ENCODE measurements at places on chromosomes 5 and 9.

DNA sequence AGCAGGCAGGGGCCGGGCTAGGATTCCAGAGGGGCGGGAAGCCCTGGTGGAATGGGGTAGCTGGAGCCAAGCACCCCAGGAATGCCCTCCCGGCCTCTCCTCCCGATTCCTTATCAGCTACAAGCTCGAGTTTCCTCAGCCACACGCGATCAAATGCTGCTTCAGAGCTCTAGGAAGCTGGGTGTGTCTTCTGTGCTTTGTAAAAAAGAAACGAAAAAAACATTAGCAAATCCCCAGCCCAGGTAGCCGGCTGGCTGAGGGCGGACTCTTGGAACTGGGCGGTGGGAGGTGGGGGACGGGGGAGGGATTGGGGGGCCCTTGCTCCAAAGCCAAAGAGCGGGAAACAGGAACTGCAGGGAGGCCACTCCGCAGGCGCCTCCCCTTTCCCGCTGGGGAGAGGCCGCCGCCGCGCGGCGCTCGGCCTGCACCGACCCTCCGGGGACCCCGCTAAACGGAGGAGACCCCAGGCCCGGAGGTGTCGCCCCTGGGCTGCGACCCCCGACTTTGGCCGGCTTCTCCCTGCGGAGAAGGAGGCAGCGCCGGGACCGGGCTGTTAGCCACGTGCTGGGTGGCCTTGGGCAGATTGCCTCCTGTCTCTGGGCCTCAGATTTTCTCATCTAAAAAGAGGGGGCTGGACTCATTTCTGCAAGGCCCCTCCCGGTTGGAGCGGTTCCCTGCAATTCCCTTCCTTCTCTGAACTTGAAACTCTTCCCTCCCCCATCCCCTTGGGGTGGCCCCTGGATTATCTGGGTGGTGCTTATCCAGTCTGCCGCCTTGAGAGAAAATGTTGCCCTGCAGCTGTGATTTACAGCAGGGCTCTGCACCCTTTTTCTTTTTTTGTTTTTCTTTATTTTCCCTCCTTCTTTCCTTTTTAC lies 40.9 kb upstream of the FABP6 start:
- peak; percentile 26 for DNase-seq

DNA sequence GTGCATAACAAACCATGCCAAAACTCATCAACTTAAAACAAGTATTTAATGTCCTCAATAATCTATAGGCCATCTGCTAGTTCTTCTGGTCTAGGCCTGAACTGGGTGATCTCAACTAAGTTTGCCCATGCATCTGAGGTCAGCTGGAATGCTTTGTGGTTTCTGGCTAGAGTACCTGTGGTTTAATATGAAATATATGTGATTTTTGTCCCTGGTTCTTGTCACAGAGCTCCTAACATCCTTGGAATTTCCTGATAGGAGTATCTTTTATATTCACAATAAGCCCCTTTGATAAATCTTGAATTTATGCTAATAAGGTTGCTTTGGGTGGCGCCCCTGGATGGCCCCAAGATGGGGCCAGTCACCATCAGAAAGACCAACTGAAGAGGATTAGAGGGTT lies 535.9 kb downstream of the DNAH5 start:
- DNase-seq, result no peak

- DNase-seq, result no peak
Observed at GRCh38 chr9:121935739-121936138, 157.4 kb downstream of the TTLL11 start.

DNA sequence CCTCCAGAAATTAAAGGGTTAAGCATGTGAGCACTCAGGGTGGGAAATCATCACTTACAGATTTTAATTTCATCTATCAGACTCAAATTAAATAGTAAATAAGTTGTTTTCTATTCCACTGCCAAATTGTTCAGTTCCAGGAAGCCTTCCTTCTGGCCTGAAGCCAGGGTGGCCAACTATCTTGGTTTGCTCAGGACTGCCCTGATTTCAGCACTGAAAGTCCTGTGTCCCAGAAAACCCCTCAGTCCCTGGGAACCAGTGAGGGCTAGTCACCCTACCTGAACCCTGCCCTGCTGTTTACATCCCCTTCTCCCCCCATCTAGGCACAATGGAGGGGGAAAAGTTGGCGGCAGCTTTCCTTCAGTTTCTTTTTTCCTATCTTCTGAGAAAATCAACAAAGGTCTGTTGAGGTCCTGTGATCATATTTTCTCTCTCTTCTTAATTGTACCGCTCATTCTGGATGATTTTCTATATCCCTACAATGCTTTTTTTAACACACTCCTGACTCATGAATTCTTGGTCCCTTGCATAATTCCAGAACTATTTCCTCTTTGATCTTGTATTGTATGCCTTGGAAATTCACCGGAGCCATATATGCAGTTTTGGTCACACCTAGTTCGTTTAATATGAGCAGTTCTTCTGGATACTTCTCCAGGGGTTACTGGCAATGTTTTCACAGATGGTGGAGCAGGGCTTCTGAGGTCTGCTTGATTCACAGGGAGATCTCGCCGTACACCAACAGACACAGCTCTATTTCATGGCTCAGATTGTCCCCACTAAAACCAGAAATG lies 103.8 kb downstream of the MAP1B start:
- DNase-seq, result no peak

DNA sequence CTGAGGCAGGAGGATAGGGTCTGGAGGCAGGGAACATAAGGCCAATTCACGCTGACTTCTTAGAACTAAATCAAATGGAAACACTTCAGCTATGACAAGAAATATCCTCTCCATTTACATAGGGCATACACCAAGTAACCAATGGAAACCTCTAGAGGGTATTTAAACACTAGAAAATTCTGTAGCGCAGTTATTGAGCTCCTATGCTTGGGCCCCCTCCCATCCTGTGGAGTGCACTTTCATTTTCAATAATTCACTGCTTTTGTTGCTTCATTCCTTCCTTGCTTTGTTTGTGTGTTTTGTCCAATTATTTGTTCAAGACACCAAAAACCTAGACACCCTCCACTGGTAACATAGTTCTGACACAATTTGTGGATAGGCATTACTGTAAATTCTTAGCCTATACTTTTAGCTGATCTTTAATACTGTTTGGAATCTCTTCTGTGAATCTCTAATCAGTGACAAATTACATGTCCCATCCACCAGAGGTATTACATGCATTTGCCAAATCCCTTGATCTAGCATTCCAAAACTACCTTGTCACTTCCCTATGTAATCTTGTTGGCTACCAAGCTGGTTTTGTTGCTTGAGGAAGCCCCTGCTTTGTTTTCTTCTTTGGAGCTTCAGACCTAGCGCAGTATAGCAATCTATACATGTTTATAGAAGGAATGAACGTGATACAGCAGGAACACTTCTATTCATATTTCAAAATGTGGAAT lies 61.6 kb downstream of the ST8SIA4 start:
- DNase-seq, result no peak

- DNase-seq, result no peak
Observed at GRCh38 chr5:115507681-115508080, 36.9 kb downstream of the FEM1C start.

GRCh38 chr5:114447084-114447773 lies 85.4 kb downstream of the KCNN2 start:
- no peak for DNase-seq

- no peak for DNase-seq
Observed at GRCh38 chr5:175712681-175713085, 54.8 kb downstream of the HRH2 start.

DNA sequence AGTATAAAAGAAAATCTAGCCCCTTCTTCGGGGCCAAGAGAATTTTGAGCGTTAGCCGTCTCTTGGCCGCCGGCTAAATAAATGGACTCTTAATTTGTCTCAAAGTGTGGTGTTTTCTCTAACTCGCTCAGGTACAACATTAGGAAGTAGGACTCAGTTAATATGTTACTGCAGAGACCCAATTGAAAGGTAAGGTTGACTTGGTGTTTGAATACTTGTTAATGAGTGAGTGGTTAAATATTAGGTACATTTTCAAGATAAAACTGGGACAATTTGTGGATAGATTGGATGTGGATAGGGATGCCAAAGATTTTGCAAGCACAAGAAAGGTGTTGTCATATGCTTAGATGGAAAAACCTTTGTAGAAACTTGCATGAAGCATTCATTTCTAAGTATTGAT lies 1177.3 kb upstream of the CDH18 start:
- no peak for DNase-seq

DNA sequence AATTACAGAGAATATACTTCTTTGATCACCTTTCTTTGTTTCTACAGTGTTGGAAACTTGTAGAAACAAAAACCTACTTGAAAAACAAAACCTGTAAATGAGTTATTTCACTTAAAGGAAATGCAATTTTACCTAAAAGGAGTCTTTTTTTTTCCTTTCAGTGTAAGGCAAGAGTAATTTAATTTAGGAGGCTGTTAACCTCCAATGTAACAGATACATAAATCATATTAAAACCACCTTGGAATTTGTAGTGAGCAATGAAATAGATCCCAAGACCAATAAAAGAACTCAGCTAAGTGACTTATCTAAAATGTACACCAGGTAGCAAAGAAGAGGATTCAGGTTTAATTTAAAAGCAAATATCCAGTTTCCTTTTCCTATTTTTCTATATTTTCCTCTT lies 524.8 kb downstream of the CSNK1G3 start:
- no peak for DNase-seq

GRCh38 chr9:123350590-123351310 lies 5.2 kb upstream of the CRB2 start:
- no peak for DNase-seq

GRCh38 chr5:169641253-169641652 lies 4.2 kb downstream of the DOCK2 start:
- no peak for DNase-seq

DNA sequence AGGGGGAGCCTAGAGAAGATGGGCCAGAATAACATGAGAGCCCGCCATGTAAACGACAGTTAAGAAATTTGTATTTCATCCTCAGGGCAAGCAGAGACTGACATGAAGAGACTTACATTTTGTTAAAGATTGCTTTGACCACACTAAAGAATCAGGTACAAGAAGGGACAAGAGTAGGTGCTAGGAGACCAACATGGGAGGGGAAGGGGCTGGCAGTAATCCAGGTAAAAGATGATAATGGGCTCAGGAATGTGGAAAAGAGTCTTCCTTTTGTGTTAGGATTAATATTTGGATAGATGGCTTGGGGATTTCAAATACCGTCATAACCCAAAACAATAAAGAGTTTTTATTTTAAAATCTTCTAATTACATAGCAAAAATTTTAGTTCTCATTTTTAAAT lies 137.3 kb downstream of the ZNF462 start:
- DNase-seq, result no peak

GRCh38 chr5:168755548-168756093 lies 176.5 kb upstream of the PANK3 start:
- DNase-seq, result no peak

DNA sequence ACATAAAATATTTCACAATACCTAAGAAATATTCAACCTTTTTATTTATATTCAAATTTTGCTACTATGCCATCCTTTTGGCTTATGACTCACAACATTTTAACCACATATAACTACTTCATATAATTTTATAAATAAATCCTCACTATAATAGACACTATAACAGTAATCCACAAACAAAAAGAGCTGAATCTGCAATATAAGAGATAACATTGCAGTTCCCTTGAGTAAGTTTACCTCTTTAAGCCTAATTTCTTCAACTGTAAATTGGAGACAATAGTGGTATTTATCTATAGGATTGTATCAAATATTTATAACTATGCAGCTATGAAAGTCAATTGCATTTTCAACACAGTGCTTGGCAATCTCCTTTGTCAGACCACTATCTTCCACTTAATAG lies 1084.5 kb downstream of the NR2F1-AS1 start:
- DNase-seq, result no peak

GRCh38 chr9:95936579-95937075 lies 61.1 kb downstream of the ERCC6L2 start:
- no peak for DNase-seq

GRCh38 chr5:17056141-17056631 lies 120.1 kb upstream of the MYO10 start:
- DNase-seq, result no peak

DNA sequence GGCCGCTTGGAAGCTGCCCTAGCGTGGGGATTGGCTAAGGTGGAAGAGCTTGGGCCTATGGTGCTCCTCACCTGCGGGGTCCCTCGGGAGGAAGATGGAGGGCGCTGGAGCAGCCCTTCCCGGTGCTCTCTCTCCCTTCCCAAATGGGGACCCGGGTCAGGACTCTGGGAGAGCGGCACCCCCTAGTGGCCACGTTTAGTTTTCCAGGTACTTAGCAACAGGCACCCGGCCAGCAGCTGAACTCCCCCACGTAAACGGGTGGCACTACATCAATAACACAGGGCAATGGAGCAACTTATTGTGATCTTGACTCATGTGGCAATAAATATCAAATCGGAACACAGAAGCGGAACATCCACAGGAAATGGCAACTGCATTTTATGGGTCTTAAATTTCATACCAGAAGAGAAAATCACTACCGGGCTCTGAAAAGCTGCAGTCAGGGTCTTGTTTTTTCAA lies 316.6 kb downstream of the AGTPBP1 start:
- peak; percentile 26 for DNase-seq

DNA sequence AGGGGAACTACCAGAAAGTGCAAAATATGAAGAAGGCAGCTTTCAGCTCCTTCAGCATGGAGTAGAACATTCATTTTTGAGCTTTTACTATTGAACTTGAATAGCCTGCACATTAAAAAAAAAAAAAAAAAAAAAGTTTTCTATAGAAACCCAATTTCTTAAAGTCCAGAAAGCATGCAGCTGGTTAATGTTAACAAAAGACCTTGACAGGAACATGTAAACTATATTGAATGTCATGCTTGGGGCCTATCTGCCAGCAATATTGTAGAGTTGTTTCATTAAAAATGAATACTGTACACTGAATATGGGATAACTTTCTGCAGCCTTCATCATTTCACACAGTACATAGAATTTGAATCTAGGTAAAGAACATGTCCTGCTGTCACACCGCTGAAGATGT lies 230.6 kb downstream of the NFIB start:
- DNase-seq, result no peak

DNA sequence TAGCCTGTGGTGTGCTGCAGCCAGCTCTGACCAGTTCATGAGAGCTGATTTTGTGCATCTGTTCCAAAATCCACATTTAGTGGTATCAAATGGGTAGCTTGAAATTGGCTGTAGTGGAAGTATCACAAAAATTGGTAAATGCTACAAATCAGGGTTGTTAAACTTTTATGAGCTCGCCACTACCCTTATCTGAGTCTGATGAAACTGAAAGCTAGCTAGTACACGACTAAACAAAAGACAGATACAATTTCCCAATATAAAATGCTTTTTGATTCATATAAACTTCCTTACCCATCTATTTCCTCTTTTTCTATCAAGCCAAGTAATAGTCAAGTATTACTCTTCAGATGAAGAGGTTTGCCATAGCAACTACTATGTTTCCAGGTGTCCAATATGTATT lies 392.0 kb downstream of the TMEM161B start:
- no peak for DNase-seq

DNA sequence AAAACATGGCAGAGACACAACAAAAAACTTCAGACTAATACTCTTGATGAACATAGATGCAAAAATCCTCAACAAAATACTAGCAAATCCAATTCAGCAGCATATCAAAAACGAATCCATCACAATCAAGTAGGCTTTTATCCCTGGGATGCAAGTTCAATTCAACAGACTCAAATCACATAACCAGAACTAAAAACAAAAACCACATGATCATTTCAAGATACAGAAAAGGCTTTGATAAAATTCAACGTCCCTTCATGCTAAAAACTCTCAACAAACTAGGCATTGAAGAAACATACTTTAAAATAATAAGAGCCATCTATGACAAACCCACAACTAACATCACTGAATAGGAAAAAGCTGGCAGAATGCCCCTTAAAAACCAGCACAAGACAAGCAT lies 93.6 kb downstream of the TUSC1 start:
- no peak for DNase-seq
